ENCODE measurements at places on chromosomes 2 and 18.

DNA sequence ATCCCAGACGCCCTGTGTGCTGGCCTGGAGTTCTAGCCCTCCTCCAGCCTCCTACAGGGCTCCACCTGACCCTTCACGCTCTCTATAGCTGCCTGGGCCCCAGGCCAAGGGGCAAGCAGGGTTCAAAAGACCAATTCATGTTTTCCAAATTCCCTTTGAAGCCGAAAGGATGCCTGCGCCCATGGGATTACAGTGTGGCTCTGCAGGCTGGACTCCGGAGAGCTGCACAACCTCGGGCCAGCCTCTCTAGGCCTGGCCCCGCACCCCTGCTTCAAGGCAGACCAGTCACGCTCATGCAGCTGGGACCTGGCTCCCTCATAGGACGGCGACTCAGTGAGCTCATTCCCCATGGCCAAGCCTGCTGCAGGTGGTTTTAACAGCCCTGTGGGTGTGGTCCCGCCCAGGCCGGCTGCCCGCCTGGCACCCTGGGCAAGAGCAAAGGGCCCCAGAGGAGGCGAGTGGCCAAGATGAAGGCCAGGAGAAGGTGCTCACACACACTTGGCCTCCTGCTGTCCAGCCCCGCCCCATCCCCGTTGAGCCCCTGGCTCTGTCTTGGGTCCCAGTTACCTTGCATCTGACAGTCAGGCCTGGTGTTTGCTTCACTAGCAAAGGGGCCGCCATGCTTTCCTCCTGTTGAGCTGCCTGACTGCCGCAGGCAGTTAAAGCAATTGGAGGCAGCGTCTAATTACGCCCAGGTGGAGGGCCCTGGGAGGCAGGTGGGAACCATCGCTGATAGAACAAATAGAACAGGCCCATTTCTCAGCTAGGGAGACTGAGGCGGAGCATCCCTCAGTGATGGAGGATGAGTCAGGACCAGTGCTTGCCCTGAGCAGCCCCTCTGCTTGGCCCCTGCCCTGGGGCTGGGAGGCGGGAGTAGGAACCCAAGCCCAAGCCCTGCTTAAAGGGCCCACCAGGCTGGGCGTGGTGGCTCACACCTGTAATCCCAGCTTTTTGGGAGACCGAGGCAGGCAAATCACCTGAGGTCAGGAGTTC lies 56.9 kb downstream of the SMAD7 start:
- no peak for DNase-seq

DNA sequence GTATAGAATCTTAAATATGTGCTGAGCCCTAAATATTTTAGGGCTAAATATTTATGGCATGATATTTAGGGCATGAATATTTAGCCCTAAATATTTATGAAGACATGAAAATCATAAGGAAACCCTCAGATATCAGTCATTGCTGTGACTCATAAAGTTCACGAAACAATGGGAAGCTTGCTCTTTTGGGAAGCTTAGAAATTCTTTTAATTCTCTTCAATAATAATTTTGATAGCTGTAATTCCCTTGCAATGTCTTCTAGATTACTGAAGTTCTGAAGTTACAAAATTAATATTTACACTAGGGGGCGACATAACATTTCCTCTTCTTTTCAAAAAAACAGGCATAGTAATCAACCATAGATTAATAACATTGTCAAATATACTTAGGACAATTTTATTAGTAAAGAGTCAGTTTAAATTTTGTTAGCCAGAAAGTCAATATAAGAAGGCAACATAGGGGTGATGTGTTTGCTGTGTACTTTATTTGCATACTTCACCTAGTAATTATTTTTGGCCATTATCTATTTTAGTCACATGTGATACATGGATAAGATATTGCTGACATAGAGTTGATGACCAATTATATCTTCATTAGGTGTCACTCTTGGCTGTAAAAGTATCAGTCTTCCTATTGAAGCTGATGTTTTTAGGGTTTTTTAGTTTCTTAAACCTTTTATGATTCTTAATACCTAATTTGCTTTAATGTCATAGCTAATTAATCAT lies 13.2 kb downstream of the ZNF804A start:
- peak; percentile 54 for DNase-seq

- DNase-seq, result no peak
These were observed 115.1 kb downstream of the RTP5 start for GRCh38 chr2:241984658-241985057.

DNA sequence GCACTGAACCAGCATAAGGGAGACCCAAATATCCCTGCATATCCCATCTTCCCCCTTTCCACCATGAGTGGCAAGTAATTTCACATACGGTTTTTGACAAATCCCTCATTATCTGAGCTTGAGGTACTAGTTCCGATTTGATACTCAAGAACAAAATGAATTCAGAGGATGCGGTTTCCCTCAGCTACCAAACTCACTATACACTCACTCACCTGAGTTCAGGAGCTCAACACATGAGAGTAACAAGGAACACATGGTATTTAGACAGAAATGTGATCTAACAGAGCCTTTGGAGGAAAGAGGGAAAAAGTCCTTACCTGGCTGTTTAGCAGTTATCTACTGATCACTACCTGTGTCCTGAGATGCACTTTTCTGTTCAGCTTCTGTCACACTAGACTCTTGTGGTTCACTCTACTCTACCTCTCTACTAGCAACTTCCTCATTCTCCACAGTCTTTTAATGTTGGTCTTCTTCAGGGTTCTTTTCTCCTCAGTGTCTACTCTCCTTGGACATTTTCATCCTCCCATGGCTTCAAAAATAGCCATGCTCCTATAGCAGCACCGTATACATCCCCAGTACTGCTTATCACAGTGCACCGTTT lies 25.1 kb downstream of the ASXL2 start:
- DNase-seq, result no peak

- no peak for DNase-seq
These were observed 21.2 kb downstream of the OSR1 start for GRCh38 chr2:19337202-19337601.

- no peak for DNase-seq
These were observed 13.4 kb upstream of the HOXD1 start for GRCh38 chr2:176174824-176175708.
